ENCODE measurements at places on chromosomes 2 and 18.

- peak; percentile 68 for DNase-seq
These were observed 799 bp upstream of the KIF1A start for GRCh38 chr2:240820607-240821428.

DNA sequence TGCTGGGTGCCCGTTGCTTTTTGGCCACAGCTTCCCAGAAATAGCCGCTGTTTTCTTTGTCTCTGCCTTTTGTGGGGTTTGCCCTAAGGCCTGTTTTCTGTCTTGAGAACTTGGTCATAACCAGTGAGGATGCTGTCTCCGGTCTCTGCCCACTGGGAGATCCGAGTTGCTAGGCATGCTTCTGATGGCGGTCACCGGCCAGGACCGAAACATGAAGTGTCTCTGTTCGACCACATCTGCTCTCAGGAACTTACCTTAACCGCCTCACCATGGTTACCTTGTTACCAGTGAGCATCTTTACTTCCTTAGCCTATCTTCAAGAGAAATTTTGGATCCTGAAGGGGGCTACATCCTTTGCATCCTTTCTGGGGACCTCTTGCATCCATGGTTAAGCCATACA, 91.9 kb downstream of the RTP5 start:
- DNase-seq, result no peak

- DNase-seq, result no peak
These were observed at the start of gene PSD4 for GRCh38 chr2:113173542-113174375. Gene PSD4 (plus strand): TSS chr2:113173971. CDS start chr2:113182457, 8,486 bp downstream.

DNA sequence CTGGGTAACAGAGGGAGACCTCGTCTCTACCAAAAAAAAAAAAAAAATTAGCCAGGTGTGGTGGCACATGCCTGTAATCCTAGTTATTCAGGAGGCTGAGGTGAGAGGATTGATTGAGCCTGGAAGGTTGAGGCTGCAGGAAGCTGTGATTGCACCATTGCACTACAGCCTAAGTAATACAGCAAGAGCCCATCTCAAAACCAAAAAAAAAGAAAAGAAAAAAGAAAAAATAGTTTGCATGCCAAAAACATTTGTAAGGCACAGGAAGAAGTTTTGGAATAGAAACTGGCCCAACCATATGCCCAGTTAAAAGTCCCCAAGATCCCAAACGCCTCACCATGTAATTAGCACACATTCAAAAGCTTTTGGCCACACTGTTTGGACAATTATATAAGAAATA, 13.4 kb upstream of the ACOXL start:
- DNase-seq, result no peak

GRCh38 chr2:198127627-198128026, 323.2 kb downstream of the PLCL1 start:
- DNase-seq, result peak; percentile 28

DNA sequence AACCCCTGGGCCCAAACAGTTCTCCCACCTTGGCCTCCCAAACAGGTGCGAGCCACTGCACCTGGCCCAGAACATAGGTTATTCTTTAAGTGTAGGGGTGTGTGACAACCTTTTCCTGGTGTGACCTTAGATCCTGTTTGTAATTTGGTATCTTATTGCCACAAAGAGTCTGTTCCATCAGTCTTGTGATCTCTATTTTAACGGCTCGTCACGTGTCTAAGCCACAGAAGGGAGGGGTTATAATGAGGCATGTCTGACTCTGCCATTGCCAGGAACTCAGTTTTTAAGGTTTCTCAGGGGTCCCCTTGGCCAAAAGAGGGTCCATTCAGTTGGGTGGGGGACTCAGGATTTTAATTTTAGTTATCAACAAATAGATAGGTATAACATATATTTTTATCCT, 4.4 kb upstream of the ALS2 start:
- DNase-seq, result no peak

DNA sequence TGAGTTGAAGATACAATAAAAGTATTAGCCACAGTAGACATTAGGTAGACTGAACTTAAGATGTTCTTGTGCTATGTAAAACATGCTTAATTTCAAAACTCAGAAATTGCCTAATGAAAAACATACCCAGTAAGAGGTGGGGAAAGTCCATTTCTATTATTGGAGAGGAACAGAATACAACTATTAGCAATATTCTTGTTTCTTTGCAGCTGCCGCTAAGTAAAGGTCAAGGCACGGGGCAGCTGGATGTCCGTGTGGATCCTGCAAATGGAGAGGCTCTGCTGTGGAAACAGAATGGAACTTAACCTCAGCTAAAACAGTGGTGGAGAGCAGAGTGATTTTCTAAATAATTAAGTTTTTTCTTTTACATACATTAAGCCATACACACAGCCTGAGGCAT, 139.2 kb upstream of the ARHGAP28 start:
- no peak for DNase-seq
